Cerebellar nuclear complex (tissue), 1 donor: ENCODE measurements at places on chromosomes 3 and 15.

- DNase-seq, result no peak
Measured at GRCh38 chr3:144746631-144747030, 775.0 kb downstream of the DIPK2A start.

GRCh38 chr3:99108508-99108907 is 207.0 kb upstream of the DCBLD2 start:
- DNase-seq, result no peak

- no peak for DNase-seq
Measured at GRCh38 chr3:150308481-150309256, 99.4 kb upstream of the TSC22D2 start.

DNA sequence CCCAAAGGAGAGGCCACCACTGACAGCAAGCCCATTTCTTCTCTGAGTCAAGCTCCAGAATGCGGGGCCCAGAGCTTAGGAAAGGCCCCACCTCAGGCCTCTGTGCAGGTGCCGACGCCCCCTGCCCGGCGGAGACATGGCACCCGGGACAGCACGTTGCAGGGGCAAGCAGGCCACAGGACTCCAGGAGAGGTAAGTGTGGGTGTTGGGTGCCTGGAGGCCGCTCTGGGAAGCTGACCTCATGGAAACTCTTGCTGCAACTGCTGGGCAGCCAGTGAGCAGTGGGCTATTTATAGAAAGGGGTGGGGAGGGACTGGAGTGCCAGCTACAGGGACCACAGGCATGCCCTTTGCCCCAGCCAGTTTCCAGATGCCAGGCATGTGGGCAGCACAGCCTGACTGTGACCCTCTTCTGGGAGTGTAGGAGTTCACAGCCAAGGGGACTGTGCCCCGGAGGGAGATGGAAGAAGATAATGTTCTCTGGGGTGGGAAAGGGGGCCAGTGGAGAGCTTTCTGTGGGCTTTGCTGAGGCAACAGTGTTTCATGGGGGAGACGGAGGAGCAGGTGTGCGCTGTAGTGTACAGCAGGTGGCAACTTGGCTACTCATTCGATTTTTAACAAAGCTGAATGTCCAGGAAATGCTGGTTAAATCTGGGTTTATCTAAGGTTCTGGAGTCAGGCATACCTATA is 23.7 kb downstream of the ALPK3 start:
- no peak for DNase-seq

- DNase-seq, result no peak
Measured at GRCh38 chr3:27311400-27311799, 57.8 kb downstream of the NEK10 start.

DNA sequence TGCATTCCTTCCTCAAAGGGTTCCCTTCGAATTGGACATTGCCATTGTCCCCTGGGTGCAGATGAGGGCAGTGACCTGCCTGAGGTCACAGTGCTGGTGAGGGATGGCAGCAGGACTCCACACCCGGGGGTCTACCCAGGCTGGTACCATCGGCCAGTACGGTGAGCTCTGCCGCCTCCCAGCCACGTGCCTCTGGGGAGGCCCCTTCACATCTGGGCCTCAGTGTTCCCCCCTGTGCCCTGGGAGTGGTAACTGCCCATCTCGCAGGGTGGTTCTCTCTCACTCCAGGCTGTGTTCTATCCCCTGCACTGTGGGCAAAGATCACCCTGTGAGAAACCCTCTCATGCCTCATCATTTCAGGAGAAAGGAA is 99.4 kb upstream of the IQSEC1 start:
- DNase-seq, result no peak

DNA sequence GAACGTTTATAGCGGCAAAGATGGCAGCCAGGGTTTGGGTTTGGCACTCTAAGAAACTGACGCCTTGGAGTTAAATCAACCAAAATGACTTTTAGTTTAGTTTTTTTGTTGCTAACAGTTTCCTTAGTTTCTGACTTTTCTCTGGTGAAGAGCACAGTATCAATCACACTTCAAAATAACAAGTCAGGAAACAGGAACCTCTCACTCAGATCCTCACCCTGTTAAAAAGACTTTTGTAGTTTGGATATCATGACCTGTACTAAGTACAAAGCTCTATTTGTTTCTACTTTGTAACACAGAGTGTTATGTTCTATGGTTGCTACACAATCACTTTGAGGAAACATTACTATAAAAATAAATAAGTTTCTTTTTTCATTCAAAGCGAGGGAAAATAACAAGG is 51.1 kb downstream of the ATP10A start:
- no peak for DNase-seq

GRCh38 chr3:73203633-73204032 is 142.2 kb downstream of the EBLN2 start:
- DNase-seq, result no peak

- DNase-seq, result no peak
Measured at GRCh38 chr3:177069514-177070329, 127.6 kb downstream of the TBL1XR1 start.

DNA sequence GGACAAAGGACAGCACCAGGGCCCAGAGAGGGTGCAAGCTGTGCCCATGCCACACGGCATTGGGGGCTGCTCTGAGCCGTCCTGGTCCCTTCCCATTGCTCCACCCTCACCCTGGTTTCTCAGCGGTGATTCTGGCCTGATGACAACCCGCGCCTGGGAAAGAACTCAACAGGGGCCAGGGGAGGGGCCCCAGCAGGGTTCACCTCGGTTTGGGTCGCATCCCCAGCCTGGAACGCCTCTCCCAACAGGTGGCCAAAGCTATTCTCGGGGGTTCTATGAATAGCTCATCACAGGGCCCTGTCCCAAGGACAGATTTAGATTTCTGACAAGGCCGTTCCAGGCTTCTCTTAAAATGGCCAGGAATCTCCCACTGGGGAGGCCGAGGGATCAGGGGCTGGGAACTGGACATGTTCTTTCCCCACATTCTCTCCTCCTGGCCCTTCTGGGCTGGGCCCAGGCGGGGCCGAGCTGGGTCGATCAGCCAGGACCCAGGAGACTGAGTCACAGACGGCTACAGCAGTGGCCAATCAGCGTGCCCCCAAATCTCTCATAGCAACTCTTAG is 17.9 kb downstream of the GRIP2 start:
- no peak for DNase-seq

GRCh38 chr15:31887246-31887645 is 143.1 kb upstream of the CHRNA7 start:
- no peak for DNase-seq

DNA sequence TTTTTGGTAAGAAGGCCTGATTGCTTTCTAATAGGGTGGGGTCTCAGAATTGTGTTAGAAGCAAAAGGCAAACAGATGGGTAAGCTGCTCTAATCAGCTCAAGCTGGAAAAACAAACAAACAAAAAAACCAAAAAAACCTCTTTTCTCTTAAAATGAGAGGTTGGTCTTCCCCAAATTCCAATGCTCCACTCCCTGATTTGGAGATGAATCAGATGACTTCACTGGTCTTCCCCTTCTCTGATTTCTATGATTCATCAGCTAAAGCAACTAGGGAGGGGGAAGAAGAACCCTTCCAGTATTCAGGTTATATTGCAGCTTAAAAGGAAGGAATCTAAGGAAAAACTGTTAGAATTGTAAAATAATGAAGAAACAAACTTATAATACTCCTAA is 9.6 kb upstream of the ANXA2 start:
- DNase-seq, result no peak

- DNase-seq, result no peak
Measured at GRCh38 chr3:149809699-149810098, 3.3 kb upstream of the RNF13 start.

- DNase-seq, result no peak
Measured at GRCh38 chr15:62727501-62727900, 315.0 kb upstream of the TPM1 start.

GRCh38 chr15:67474405-67475110 is 46.4 kb upstream of the C15orf61 start:
- no peak for DNase-seq

GRCh38 chr3:82163907-82164520 is 402.6 kb upstream of the GBE1 start:
- DNase-seq, result no peak

DNA sequence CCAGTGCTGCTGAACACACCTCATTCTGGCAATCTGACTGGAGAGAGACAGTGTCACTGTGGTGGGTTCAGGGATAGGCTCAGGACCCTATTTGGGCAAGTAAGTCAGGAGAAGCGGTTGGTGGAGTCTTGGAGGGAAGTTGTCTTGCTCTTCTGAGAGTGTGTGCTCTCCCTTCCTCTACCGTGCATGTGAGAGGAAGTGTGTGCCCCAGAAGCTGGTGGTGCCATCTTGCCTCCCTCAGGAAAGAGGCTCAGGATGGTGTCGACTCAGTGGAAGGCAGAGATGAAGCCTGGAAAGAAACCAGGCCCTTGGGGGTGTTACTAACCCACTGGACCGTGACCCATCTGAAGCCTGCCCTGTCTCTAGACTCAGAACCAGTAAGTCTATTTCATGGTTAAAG is 6.8 kb upstream of the RARRES1 start:
- DNase-seq, result no peak

DNA sequence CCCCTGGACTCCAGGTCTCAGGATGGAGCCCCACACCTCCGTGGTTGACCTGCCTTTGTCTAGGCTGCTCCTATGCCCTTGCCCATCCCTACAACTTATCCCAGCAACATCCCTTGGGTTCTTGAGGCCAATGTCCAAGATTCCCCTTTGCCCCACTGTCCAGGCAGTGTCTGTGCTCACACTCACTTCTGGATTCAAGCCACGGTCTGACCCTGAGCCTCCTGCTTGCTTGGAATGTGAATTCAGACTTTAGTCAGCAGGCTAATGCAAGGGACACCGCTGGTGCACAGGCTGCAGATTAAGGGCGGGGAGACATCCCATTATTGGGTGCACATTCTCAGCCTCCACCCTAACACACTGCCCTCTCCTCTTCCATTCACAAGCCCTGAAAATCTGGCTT is 154.1 kb downstream of the WNT5A start:
- no peak for DNase-seq

DNA sequence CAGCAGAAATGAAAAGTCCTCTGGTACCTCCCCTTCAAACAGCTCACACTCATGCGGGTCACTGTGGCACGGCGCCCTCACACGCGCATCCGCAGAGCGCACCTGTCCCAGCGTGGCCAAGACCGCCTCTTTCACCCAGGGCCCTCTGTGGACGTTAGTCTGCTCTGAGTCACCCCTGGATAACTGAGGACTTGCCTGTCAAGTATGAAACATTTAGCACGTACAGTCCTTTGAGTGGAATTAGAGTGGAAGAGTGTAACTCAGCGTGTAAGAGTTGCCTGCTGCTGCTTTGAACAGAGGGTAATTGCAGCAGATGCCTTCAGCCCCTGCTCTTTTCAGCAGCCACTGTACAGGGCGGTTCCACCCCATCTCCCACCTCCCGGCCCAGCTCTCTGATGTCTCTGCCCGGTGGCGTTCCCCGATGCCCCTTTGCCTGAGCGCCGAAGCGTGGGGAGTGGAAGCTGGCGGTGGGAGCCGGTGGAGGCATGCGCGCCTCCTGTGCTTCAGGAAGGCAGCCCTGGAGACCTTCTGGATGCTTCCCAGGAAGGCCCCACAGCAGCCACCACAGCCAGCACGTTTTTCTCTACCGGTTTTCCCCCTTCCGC is 23.0 kb downstream of the CPN2 start:
- no peak for DNase-seq

DNA sequence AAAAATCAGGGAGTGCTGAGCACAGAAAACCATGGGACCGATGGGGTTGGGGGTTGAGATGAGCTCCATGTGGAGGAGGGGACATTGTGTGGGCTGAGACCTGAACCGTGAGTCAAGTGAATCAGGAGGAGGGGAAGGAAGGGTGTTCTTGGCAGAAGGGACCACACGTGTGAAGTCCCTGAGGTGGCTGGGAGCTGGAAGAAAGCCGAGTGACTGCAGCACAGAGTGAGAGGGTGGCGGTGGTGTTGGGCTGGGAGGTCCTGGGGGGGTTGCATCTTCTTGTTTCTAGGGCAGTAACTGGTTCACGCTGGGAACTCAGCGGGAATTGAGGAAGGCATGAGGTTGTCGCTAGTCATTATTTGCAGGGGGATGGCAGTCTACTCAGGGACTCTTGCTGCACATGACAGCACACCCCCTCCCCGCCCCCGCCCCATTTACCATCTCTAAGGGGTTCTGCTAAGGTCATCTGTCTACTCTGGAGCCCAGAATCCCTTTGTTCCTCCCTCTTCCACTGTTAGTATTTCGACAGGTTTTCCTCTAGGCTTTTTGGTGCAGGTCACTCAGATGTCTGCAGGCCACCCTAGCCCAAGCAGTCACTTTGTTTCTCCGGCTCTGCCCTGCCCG is 254.3 kb downstream of the TLE3 start:
- no peak for DNase-seq

DNA sequence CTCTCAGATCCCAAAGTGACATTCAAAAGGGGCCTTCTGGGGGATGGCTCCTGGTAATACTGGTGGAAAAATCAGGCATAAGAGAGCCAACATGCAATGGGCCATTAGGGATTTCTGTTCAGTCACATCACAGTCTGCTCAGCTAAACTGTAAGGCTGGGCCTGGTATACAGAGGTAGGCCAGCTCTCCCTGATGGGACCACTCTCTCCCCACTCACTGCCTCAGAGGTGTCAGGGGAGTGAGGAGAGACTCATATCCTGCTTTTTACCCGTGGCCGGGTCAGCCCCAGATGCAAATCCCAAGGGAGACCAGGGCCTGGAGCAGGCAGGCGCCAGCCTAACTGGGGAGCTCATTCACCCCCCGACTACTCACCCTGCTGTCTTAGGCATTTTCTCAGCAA is 48.1 kb upstream of the TPM1 start:
- no peak for DNase-seq

- DNase-seq, result no peak
Measured at GRCh38 chr3:106168962-106169750, 300.3 kb upstream of the CBLB start.

GRCh38 chr3:140359233-140359995 is 318.4 kb upstream of the TRIM42 start:
- DNase-seq, result no peak

DNA sequence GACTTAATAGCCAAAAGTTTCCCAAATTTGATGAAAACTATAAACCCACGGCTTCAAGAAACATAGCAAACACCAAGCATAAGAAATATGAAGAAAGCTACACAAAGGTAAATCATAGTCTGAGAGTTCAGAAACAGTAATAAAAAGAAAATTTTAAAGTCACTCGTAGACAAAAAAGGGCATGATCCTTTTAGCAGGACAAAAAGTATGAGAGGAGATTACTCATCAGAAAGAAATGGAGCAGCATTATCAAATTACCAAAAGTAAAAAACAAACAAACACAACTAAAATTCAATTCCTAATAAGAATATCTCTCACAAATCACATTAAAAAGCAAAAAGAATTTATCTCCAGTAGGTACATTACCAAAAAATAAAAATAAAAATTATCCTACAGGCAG is 279.4 kb upstream of the UBE2E2 start:
- no peak for DNase-seq

GRCh38 chr15:40038275-40038637 is 725 bp downstream of the SRP14 start:
- DNase-seq, result no peak

- no peak for DNase-seq
Measured at GRCh38 chr15:28935316-28935715, 49.5 kb downstream of the APBA2 start.

- no peak for DNase-seq
Measured at GRCh38 chr3:50913260-50913659, 238.5 kb downstream of the DOCK3 start.

DNA sequence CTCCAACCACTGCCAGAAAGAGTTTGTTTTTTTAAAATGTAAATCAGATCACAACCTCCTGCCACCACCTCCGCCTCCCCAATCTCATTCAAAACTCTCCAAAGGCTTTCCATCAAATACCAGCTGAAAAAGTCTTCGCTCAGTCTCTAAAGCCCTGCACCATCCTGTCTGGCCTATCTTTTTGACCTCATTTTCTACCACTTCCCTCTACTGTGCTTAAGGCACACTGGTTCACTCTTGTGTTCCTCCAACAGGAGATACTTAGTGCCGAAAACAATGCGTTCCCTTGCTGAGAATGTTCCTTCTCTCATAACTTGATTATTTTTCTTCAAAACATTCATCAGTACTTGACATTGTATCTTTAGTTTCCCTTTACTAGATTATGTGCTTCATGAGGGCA is 3.5 kb downstream of the BTBD1 start:
- DNase-seq, result no peak
